ENCODE measurements at places on chromosomes 2 and 18. TPM values are rescaled to one million over a fixed set of nuclear protein-coding genes. Genes with fewer than 3 reads are reported as not detected.

Gene PID1
- 17.0 TPM for polyA plus RNA-seq

Gene REG3G
- polyA plus RNA-seq = 0.56 TPM

Gene IL1F10
- polyA plus RNA-seq = not detected

Gene GFPT1
- polyA plus RNA-seq = 13.3 TPM

Gene COL3A1
- polyA plus RNA-seq = 262 TPM

Data from adipose tissue (tissue), 3 donors.